ENCODE measurements at places on chromosomes 7 and 10.

DNA sequence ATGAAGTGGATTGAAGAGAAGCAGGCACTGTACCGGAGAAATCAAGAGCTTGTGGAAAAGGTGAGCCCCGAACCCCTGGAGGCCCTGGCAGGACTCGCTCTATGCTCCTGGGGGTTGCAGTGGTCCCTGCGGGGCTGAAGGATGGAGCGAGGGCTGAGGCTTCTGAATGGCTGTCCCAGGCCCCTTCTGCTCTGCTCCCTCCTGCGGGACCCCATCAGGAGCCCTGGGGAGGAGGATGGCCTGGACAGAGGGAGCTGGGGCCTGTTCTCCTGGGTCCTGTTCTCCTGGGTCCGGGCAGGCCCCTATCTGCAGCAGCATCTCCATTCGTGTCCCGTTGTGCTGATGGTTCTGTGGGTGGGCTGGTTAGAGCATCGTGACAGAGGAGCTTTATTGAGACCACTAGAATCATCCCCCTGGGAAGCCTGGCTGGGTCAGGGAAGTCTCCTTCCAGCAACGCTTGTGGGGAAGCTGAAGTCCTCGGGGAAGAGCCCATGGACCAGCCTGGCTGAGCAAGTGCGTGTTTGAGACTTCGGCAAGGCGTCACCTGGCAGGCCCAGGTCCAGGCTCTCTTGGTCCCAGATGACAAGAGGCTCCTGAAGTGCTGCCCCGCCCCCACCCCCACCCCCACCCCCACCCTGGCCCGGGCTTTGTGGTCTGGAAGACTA lies 41.1 kb upstream of the DPYSL4 start:
- DNase-seq = no peak

DNA sequence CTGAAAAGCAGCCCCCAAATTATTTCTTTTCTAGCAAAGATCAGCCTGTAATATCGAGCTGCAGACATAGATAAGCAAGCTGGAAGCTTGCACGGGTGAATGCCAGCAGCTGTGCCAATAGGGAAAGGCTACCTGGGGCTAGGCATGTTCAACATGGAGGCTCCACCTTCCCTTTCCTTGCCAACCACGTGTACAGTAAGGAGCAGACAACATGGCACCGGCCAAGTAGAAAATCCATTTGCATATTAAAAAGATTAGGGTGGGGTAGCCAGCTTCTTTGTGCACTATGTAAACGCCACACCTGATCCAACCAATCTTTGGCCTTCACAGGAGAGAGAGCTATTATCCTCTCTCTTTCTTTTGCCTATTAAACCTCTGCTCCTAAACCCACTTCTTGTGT lies 56.7 kb upstream of the SEPHS1 start:
- DNase-seq = no peak

DNA sequence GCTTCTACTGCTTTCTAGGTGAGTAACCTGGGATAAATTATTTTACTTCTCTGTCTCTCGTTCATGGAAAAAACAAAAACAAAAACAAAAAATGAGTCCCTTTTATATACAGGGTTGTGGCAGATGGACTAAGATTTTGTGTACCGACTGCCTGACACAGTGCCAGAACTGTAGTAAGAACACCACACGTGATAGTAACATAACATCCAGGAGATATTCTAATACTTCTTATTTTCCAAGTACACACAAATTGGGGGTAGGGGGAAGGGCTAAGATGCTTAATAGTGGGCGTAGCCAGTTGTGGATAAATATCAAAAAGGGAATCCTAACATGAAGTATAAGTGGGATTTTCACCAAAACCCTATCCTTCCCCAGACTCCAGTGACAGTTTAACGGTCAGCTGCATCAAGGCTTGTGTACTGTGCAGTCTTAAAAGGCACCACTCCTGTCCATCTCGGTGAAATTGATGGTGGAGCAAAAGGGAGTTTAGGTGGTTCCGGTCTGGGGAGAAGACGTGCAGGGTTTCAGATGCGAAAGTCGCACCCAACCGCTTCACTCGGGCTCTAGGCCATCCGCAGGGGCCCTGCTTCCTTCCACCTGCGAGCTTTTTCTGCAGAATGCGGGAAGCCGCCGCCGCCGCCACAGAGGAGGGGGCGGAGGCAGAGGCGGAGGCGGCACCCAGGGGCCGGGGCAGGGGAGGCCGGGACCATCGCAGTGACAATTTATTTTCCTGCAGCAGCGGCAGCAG lies at the start of gene STAMBPL1:
Gene STAMBPL1, plus strand, starts transcription at position 712 of the 748 bp plus-strand sequence. CDS start 21,464 bp downstream, outside the sequence.
- DNase-seq = peak; percentile 81

DNA sequence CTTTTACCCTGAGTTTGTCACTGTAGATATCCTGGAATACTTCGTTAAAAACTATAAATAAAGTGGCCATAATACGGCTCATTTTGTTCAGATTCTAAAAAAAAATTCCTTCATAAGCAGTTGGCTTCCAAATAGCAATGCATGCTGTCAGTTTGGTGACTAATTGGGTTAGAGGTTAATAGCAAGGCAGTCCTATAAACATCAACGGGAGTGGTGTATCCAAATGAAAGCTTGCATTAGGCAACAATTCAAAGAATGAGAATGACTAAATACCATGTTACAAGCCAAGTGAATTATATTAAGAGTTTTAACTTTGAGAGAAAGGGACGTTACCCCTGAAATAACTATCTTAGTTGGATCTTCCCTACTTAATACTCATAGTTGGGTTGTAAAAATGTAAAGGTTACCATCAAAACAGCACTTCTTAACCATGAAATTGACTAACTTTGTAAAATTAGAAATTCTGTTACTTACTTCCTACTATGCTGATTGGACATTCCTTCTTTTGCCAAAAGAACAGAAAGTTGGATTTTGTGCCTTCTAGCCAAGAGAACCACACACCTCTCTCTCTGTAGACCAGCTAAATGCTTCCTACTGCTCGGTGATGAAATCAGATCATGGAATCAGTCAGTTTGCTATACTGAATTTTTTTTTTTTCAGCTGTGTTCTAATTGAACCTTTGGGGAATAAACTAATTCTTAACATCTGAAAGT lies 98.0 kb downstream of the KAT6B start:
- no peak for DNase-seq

DNA sequence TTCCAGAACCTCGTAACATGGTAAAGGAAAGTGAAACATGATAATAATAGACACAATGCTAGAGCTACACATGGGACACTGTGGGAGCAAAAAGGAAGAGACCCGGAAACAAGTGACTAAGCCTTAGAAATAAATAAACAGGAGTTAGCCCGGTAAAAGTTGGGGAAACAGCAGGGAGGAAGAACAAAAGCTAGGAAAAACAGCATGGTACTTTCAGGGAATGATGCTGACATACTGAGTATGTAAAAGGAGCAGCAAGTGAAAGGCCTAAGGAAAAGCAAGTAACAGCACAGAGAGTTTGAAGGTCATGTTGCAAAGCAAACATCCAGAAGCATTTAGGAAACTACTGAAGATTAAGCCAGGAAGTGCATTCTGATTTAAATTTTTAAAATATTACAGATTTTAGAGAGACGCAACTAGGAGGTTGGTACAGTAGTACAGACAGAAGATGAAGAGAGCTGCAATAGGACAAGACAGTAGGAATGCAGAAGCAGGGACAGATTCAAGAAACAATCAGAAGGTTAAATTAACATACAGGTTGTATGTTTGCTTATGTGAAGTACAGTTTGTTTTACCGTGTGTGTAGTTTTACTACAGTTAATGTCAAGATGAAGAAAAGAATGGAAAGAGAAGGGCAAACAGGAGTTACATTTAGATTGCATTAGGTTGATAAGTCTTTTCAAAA lies 63.7 kb downstream of the ARHGAP12 start:
- no peak for DNase-seq

DNA sequence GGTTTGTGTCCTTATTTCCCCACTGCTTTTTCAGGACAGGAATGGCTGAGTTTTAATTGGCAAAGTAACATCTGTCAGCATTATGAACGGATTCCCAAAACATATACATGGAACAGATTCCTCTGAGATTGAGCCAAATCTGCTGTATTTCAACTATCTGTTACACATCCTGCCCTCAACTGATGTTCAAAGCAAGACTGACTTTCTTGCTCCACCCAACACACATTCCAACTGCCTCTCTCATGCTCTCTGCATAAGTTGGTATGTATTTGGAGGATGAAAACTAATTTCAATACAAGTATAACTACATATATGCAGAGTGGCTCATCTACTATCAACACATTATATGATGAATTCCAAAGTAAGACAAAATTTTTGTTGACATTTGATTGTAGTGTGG lies 342.2 kb downstream of the GATA3 start:
- no peak for DNase-seq

DNA sequence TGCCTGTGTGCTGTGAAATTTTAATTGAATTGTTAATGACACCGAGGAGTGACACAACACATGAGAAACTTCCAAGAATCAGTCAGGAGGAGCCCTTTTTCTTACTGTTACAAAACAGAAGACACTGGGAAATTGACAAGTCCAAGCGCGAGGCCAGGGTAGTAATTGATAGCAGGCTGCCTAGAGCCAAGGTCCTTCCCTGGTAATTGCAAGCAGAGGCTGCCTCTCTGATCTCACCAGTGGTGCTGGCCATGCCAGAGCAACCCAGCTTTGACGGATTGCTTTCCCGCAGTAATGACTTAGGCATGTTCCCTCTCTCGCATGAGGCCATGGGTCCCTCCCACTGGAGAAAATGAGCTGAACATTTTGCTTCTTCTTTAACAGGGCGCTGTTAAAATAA lies 111.5 kb downstream of the LRMDA start:
- no peak for DNase-seq

DNA sequence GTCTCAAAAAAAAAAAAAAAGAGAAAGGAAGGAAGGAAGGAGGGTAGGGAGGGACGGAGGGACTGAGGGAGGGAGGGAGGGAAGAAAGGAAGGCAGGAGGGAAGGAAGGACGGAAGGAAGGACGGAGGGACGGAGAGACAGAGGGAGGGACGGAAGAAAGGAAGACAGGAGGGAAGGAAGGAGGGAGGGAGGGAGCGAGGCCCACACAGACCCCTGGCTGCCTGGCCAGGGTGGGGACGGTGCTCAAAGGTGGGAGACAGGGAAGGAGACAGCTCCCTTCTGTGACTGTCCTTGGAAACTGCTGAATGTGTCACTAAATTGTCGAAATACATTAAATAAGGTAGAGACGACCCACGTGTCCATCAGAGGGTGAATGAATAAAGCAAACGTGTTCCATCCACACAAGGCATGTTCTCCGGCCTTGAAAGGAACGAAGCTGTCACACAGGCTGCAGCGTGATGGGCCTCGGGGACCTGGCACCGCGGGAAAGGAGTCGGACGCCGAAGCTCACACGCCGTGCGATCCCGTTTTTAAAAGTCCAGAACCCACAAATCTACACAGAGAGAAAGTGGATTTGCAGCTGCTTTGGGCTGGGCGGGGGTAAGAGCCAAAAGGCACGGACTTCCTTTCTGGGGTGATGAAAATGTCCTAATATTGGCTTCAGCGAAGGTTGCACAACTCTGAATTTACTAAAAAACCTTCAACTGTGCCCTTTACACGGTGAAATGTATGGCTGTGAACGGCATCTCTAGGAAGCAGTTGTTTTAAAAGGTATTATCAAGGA lies 23.3 kb downstream of the ADAP1 start:
- no peak for DNase-seq

Data from activated naive CD8-positive, alpha-beta T cell treated with anti-CD3 and anti-CD28 coated beads, Interleukin-2, amount 50 U/mL, for 24 hours (primary cell).